T-helper 9 cell (primary cell): ENCODE measurements at places on chromosomes 6 and 20.

GRCh38 chr6:169862892-169863525 lies 111.6 kb downstream of the ERMARD start:
- DNase-seq = no peak

DNA sequence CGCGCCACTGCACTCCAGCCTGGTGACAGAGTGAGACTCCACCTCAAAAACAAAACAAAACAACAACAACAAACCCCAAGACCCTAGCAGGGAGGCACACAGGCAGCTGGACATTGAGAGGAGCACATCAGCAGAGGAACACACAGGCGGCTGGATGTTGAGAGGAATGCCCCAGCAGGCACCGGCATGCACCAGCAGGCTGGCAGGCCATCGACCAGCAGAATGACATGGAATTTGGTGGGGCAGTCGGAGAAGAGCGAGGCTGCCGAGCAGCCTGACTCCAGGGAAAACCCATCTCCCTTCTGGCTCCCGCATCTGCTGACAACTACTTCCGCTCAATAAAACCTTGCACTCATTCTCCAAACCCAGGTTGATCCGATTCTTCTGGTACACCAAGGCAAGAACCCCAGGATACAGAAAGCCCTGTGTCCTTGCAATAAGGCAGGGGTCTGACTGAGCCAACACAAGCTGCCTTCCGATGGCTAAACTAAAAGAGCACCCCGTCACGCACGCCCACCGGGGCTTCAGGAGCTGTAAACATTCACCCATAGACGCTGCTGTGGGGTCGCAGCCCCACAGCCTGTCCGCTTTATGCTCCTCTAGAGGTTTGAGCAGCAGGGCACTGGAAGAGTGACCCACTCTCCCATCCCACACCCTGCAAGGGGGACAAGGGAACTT lies 60.2 kb downstream of the SLC22A23 start:
- no peak for DNase-seq

- no peak for DNase-seq
These were observed 137.4 kb upstream of the RNF24 start for GRCh38 chr20:4152696-4153235.

- DNase-seq = no peak
These were observed 132.4 kb upstream of the MAN1A1 start for GRCh38 chr6:119481976-119482375.

DNA sequence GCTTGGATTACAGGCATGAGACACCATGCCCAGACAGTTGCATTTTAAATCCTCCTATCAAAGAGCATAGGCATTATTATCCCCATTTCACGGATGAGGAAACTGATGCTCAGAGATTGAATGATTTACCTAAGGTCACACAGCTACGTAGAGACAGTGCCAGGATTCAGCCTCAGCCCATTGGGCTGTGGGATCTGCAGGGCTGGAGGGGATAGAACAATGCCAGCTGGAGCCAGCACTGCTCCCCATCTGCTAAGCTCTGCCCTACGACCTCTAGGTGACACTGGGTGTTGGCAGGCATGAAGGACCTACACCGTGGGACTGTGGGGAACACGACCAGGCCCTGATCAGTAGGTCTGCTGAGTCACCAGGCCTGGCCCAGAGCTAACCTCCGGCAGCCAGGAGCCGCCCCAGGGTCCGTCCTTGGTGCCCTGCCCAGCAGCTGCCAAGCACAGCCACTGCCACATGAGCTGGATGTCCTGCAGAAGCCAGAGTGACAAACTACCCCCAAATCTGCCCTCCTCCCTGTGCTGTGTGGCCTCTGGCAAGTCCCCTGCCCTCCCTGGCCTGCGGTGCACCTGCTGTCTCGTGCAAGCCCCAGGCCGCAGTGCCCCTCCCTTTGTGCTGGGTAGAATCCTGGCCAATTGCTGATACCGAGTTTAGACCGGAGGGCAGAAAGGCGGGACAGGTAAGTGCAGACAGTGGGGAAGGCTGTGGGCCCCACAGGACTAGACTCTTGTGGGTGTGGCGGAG lies 47.6 kb upstream of the PTGIS start:
- no peak for DNase-seq

- DNase-seq = no peak
These were observed 17.5 kb downstream of the PPARD start for GRCh38 chr6:35359744-35360348.

GRCh38 chr6:14713008-14713960 lies 532.6 kb upstream of the JARID2 start:
- DNase-seq = no peak

DNA sequence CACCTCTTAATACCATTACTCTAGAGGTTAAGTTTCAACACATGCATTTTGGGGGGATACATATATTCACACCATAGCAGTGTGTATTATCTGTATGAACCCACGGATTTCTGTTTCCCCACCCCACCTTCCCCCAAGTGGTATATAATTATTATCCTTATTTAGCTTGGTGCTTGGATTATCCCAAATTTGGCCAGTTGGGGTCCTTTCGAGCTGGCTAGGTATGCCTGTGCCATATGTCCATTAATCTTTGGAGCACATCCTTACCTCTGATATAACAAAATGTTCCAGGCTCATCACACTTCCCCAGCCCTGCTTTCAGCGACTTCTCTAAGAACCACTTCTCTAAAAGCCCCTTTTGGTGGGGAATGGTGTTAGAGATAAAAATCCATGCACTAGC lies 118.7 kb upstream of the MLIP start:
- no peak for DNase-seq

GRCh38 chr20:47330933-47331708 lies 25.4 kb downstream of the ZMYND8 start:
- DNase-seq = no peak

DNA sequence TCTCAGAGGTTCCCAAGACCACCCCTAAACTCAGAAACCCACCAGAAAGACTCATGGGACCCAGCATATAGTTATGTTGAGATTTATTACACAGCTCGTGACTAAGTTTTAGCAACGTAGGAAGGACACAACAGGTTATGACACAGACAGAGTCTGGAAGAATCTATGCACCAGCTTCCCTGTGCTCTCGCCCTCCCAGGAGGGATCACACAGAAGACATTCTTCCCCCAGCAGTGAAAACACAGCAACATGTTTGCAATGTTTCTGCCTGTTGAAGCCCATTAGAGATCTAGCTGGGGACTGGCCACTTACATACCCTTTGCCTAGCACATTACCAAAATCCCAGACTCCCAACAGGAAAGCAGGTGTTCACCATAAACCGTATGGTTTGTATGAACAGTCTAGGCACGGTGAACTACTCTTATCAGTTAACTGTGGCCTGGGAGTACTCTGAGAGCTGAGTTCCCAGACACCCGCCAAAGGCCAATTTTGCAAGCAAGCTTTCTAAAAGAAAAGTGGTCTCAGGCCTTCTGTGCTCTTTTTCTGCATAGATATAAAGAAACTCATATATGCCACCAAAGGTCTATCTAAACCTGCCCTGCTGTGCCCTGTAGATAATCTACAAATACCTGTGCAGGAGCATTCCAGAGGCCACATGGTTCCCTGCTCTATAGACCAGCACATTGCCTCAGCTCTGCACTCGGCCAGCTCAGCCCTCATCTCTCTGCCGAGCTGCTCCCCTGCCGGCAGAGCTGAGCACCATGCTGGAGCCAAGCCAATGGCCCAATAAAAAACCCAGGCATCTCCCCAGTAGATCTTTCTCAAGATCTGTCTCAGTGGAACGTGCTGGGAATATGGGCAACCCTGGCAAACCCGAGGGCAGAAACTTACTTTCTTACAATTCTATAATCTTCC lies 69.6 kb upstream of the SMIM28 start:
- DNase-seq = no peak

DNA sequence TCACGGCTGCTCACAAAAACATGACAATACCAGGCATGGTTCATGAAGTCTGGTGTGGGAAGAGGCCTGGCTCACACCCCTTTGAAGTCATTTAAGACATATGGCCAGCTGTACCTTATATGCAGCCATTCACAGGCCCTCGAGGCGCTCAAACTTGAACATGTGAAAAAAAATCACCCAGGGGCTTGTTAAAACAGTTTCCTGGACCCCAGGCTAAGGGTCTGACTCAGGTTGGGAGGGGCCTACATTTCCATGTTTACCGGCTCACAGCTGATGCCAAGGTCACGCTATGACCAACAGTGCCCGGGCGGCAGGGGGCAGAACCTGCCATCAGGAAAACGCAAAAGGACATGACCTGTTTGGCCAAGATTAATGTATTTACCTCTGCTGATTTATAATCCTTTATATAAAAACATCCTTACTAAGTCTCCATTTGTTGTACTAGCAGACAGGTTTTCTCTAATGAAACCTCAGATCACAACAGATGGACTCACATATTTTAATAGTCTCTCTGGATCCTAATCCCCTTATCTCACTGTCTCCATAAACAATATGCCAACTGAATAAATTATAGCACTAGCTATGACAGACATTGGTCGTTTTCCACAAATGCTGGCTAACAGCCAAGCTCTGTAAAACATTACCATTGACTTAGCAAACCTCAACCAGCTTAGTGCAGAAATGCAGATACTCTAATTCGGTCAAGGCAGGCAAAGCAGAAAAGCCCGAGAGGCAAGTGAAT lies 19.9 kb downstream of the EZR start:
- no peak for DNase-seq

DNA sequence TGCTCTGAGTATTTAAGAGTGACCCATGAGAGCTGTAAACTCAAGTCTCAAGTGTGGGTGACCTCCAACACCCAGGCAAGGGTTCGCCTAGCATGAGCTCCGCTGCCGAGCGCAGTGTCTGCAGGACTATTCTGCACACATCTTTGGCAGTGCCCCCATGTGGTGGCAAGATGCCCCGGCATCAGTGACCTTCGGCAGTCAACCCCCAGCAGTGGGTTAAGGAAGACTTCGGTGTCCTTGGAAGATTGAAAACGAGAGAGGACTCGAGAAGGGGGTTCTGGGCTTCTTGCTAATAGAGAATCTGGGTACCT lies 43.1 kb downstream of the RBM38 start:
- no peak for DNase-seq

- no peak for DNase-seq
These were observed 425.8 kb downstream of the CDKAL1 start for GRCh38 chr6:20960067-20960466.

GRCh38 chr6:50362706-50363105 lies 313.0 kb upstream of the DEFB112 start:
- no peak for DNase-seq

DNA sequence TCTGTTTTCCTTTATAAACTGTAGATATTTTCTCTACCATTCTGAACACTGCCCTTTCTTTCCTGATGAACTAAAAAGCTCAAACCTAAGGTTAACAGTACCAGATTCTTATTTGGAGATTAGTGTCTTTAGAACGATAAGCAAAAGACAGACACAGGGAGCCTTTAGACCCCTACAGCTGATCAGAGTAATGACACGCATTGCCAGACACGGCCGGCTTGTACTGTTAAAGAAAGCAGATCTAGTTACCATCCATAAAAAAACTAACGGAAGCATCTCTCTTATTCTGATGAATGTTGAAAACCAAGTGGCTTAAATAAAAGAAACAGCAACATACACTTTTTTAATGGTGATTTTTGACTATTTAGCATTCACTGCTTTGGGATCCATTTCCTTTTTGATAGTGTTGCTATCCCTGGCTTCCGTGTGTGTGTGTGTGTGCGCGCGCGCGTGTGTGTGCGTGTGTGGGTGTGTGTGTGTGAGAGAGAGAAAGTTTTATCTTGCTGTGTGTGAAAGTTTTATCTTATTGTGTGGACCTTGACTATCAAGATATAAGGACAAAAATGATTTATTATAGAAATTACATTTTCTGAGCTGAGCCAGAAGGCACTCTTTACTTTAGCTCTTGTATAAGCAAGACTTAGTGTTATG lies 95.6 kb upstream of the SLC35B3 start:
- DNase-seq = no peak

- peak; percentile 62 for DNase-seq
These were observed 496 bp downstream of the TMEM242 start for GRCh38 chr6:157322792-157323254.

DNA sequence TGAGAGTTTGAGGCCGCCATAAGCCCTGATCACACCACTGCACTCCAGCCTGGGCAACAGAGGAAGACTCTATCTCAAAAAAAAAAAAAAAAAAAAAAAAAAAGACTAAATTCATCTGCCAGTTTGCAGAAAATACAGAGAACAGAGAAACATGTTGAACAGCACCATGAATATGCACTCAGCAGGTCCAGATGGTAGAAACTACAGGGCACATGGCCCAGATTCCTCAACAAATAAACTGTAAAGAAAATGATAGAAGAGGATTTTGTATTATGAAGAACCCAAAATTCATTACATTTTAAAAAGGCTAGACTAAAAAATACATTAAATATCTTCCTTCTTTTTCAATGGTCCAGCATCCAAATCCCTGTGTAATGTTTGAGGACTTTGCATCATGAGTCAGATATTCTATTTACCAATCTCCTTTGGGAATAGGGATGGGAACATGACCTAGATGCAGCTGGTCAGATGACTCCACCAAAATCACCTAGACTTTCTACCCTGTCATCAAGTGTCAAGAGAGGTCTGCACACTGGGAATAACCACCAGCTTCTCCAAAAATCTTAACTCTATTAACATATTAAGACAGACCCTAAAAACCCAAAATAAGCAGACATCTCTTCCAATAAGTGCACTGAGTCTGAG lies 189.1 kb upstream of the TCF21 start:
- DNase-seq = no peak

GRCh38 chr6:34201455-34202107 lies 35.1 kb upstream of the HMGA1 start:
- DNase-seq = no peak

- DNase-seq = no peak
These were observed 34.2 kb upstream of the KCNK5 start for GRCh38 chr6:39263303-39264037.

DNA sequence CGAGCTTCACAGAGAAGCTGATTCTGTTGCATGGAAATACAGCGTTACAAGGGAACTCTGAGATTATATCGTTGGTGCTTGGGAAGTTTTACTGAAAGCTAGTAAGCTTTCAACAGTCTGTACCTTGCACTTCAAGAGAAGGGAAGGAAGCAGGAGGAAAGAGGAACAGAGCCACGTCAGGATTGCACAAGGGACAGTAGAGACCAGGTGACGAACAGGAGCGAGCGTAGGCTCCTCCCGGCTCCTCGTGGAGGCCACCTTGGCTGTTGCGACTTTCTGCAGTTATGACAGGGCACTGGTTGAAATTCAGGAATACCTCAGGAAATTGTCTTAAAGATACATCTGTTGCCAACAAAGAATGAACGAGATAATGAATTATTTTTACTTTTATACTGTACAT lies 18.8 kb downstream of the RTF2 start:
- DNase-seq = no peak

GRCh38 chr6:149060300-149060984 lies 257.1 kb upstream of the TAB2 start:
- DNase-seq = peak; percentile 43

DNA sequence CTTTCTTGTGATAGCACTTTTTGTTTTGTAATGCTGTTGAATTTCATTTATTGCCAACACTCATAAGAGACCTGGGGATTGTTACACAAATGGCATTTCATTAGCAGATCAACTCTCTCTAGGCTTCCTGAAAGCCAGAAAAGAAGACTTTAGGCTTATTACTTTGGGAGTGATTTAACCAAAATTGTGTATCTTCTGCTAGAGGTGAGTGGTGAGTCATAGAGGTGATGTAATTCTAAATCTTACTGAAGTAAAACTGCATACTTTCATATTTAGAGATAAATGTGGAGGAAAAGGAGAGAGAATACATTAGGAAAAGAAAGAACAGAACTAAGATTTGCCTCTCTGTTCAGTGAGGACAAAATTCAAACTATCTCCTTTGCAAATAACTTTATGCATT lies 304.7 kb upstream of the RGS17 start:
- DNase-seq = no peak
